Stimulated activated CD4-positive, alpha-beta T cell treated with anti-CD3 and anti-CD28 coated beads, Interleukin-15, amount 100 ng/mL, for 1 hour (primary cell): ENCODE measurements at places on chromosomes 11 and 22.
A peak's percentile ranks its signal among the peaks of the same experiment; 100 is the strongest.

- DNase-seq = peak; percentile 33
Observed at GRCh38 chr11:64553554-64554201, 37.3 kb upstream of the SLC22A12 start.

- no peak for DNase-seq
Observed at GRCh38 chr11:7050191-7050590, 29.9 kb downstream of the NLRP14 start.

DNA sequence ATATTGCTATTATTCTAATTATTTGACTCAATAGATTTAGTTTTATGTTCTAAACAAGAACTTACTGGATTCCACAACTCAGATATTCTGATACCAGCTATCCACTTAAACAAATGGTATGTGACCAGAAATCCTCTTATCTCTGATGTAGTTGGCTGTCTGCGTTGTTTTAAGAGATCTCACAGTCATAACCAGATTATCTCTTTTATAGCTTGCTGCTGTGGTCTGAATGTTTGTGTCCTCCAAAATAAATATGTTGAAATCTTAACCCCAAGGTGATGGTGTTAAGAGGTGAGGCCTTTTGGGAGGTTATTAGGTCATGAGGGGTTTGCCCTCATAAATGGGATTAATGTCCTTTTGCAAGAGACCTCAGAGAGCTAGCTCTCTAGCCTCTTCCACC, 12.7 kb downstream of the ANKRD42 start:
- DNase-seq = no peak

DNA sequence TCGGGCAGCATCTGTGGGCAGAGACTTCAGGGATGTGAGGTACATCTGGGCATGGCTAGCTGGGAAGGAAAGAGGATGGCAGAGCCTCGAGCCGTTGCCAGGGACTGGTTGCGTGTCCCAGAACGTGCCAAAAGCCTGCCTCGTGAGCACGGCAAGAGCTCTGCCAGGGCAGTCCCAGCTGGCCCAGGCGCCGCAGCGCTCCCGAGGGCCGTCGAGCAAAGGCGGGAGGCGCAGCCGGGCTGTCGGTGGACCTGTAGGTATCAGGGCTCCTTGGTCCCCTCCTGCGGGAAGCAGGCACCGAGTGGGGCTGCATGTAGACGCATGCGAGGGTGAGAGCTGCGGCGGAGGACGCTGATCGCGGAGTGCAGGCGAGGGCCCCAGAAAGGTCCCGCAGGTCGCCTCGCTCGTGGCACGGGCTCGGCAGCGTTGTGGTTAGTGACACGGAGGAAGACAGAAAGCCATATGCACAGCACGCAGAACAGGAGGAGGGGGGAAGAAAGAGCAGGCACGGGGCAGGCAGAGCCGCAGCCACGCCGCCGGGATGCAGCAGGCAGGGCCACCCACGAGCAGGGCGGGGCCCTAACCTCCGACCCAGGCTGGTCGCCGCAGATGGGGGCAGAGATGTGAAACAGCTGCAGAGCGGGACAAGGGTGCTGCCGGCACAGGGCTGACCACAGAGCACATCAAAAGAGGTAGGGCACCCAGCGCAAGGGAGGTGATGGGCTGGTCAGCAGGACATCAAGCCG, 18.0 kb downstream of the LSP1 start:
- DNase-seq = no peak

GRCh38 chr11:15097411-15097810, 17.3 kb upstream of the INSC start:
- no peak for DNase-seq

- no peak for DNase-seq
Observed at GRCh38 chr22:38043151-38044039, 13.8 kb upstream of the PICK1 start.
